Epithelial cell of prostate (primary cell): ENCODE measurements at places on chromosomes 12 and 14.

DNA sequence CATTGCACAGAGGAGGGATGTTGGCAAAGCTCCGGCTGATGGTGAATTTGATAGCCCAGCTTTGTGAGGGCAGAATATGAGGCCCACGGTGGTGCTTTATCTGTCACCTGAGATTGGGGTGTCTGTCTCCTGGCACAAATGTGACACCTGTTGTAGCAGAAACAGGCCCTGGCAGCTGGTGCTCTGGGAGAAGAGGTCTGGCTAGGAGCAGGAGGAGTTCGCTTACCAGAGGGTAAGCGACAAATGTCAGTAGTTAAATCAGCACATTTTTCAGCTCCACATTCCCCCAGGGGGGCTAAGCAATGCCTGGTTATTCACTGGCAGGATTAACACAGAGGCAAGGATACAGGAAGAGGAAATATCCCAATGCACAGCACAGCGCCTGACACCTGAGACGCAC lies 71.1 kb downstream of the B4GALNT3 start:
- no peak for DNase-seq

DNA sequence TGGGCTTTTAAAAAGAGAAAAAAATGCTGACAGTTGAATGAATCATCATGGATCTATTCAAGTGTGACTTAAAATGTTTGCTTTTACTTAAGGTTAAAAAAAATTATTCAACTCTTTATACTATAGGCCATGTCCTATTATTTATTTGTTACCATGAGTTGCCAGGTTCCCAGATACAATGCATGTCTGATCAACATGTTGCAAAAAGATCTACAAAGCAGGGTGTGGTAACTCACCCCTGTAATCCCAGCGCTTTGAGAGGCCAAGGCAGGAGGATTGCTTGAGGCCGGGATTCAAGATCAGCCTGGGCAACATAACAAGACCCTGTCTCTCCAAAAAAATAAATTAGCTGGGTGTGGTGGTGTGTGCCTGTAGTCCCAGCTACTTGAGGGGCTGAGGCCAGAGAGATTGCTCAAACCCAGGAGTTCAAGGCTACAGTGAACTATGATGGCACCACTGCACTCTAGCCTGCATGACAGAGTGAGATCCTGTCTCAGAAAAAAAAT lies 460.8 kb downstream of the BCAT1 start:
- DNase-seq: no peak

- DNase-seq: no peak
Measured at GRCh38 chr12:3040663-3041544, 36.3 kb upstream of the TSPAN9 start.

DNA sequence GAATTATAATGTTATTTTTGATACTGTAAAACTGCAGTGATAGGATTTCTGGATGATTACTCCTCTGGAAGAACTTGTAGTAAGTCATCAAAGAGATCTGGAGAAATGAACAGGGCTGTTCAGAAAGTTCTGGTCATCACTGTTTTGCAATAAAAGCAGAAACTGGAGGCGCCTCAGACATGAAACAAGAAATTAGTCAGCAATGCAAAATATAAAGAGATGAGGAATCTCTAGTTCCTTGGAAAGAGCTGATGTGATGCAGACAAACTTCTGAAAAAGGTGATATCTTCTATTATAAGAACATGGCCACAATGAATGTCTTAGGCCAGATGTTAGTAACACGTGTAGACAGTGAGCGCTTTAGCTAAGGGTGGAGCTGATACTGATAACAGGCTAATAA lies 9.5 kb downstream of the ACIN1 start:
- DNase-seq: no peak

GRCh38 chr14:72755766-72756165 lies 138.1 kb downstream of the DPF3 start:
- no peak for DNase-seq

GRCh38 chr12:30878024-30878423 lies 48.5 kb upstream of the TSPAN11 start:
- DNase-seq: no peak

DNA sequence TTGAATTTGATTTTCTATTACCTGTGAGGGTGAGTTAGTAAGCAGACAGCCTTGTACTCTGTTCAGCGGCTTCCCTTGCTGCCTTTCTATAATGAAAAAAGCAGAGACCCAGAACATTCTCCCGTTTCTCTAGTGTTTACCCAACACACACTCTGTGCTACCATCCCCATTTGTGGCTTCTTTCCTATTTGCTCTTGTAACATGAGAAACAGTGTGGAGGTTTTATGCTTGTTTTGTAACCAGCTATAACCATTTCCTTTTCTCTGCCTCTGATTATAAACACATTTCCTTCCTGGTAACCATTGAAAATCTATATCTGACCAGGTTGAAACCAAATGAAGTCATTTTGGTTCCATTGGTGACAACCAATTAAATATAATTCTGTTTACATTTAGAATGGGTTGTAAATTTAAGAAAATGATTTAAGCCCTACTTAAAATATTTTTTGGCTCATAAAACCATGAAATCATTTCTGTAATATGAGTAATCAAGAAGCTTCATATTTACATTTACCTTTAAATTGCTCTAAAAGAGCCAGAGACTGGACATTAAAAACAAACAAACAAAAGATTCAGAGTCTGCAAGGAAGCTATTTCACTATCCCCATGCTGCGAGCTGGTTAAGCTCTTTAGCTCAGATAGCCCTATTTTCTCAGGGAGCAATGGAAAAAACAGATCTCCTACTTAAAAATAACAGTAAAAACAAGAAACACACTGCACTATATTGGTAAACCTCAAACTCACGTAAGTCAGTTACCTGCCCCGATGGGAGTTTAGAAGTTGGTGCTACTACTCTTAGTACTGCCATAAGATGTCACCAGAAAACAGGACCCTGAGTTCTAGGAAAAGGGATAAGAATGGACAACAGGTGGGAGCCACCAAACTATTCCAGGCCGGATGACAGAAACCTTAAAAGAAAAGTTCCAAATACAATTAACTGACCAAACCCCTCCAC lies 206.5 kb upstream of the EEA1 start:
- no peak for DNase-seq

GRCh38 chr12:125528281-125528680 lies 463.0 kb downstream of the AACS start:
- DNase-seq: no peak

GRCh38 chr12:104494793-104495158 lies 38.0 kb downstream of the CHST11 start:
- DNase-seq: no peak

- no peak for DNase-seq
Measured at GRCh38 chr12:77003246-77003645, 62.1 kb downstream of the E2F7 start.

- DNase-seq: no peak
Measured at GRCh38 chr12:3636328-3636727, 116.6 kb downstream of the CRACR2A start.

DNA sequence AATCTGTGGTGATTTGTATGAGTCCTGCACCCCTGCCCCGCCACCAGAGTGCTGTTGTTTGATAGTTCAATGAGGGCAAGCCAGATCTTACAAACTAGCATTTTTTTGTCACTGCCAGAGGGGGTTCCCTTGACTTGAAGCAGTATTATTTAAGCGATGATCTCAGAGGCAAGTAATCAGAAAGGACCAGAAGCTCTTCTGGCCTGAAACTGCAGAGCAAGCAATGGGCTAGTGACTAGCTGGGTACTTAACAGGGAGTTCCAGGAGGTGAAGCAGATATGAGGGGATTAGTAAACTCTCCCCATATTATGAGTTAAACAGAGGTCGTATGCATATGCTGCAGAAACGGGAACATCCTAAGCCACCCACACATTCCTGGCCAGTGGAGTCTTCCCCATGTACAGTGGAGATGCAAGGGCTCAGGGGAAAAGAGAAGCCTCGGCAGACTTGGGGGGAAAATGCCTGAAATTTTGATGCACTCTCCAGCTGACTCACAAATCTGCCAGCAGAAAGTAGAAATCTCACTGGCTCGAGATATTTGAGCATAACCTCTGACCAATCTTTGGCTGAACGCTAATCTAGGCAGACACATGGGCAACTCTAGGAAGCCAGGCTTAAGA lies 8.3 kb upstream of the CRACR2A start:
- DNase-seq: no peak

DNA sequence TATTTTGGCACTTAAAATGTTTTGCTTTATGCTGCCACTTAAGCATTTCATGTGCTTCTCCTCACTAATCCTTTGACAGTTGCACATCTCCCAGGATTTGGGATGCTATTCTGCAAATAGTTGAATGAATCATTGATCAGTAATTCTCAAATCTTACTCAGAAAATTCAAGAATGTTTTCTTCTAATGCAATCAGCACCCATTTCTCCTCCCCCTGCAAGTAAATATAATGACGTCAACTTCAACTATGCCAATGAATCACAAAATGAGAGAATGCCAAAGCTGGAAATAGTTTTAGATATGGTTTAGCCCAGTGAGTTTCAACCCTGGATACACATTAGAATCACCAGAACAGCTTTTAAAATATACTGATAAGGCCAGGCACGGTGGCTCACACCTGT lies 2.1 kb upstream of the BLOC1S1 start:
- DNase-seq: no peak

DNA sequence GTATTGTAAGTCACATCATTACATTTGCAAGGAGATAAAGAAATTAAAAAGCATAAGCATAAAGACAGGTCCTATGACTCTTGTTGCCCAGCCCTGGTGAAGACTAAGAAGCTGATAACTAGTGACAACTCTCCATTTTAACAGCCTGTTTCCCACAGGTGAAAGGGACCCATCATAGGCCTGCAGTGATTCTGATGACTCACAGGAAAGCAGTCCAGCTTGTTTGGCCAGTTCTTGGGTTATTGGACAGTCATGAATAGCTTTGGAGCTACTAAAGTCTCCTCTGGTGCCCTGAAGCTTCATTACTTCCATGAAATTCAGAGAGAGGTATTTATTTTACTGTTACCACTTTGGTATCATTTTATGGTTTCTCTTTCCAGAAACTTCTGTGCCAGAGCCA lies 55.5 kb upstream of the DYRK2 start:
- DNase-seq: peak; percentile 86

- no peak for DNase-seq
Measured at GRCh38 chr14:85466678-85467077, 63.3 kb upstream of the FLRT2 start.

DNA sequence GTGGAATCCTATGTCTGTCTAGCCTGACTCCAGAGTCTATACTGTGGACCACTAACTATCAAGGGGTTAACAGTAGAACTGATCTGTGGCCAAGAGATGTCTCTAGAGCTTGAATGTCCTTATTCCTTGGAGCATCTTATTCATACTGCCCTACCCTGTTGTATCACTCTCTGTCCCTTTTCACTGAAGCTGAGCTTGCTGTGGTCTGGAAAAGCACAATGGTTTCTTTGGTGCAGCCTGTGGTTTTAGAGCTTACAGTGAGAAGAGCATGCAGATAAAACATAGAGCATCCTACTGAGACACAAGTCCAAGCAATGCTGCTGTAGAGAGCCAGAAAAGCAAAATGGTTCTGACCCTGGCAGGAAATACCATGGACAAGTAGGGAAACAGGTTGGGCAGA lies 367.0 kb upstream of the ATP2B1 start:
- no peak for DNase-seq

DNA sequence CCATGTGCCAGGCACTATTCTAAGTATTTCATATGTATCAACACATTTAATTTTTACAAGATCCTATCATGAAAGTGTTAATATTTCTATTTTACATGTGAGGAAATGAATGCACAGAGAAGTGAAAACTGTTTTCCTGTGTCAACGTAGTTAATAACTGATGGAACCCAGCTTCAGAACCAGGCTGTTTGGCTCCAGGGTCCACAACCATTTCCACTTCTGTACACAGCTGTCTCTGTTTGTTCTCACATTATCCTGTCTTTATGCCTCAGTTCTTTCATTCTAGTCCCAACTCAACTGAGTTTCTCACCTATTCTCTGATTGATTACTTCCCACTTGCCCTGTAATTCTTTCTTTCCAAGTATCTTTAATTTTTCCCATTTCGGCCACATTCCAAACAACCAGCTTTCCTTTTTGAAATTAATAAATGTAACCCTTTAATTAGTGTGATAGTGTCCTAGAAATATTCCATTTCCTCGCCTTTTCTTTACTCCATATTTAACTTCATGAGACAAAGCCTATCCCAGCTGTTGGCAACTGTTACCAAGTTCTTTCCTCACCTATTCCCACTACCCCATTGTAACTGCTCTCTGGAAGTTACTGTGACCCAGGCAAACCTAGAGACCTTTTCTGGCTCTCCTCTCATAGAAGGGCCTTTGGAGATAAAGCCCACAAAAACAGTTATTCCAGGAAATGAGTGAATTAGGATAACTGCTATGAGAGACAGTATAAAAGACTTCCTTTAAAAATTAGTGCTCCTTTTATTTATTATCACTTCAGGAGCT lies 218.7 kb downstream of the RASSF9 start:
- DNase-seq: no peak

- DNase-seq: no peak
Measured at GRCh38 chr12:24948420-24948756, 513 bp downstream of the BCAT1 start.

- DNase-seq: no peak
Measured at GRCh38 chr12:90823859-90824258, 131.1 kb downstream of the CCER1 start.

DNA sequence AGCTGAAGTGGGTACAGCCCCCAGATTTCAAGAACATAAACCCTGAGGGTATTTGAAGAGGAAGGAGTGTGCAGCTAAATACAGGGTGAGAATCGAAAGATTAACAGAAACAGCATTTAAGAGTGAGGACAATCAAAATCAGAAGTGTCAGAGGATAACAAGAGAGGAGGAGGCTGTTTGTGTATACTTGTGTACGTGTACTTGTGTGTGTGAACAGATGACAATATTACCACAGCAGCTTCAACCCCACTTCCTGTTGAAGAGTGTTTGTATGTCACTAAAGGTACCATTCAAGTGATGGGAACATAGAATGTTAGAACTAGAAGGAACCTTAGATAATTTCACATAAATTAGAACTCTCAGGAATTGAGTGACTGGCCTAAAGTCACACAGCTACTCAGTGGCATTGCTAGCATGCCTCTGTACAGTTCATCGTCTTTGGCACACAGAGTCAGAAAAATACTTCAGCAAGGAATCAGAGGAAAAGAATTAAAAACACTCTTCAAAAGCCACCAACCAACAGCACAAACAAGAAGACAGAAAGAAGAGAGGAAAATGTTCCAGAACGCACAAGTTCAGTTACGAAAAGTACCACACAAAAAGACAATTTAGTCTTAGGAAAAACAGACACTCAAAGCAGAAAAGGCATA lies 164.3 kb upstream of the BCL2L14 start:
- DNase-seq: no peak

DNA sequence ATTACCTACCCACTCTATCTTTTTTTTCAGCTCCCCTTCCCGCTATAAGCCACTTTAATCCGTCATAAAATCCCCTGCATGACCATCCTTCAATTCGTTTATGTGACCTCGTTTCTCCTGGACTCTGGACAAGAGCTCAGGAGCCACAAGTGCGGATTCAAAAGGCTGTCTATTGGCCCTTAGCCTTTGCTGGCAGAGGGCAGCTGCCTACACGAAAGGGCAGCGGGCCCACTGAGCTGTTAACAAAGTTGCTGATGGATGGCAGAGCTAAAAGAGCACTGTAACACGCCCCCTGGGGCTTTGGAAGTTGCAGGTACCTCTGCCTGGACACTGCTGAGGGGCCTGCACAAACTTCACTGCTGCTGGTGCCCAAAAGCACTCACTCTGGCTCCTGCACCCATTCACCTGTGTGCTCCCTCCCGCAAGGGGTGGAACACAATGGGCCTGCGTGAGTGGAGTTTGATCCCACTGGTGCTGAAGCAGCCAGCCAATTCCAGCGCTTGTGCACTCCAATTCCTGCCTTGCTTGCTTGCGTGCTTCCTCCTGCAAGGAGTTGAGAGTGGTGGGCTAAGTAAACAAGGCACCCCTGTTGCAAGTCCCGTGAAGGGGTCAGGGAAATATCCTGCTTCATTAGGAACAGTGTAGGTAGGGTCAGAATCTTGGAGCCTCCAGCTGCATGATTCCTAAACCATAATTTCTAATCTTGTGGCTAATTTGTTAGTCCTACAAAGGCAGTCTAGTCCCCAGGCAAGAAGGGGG lies 10.6 kb upstream of the DRAM1 start:
- DNase-seq: no peak
